ENCODE measurements at places on chromosomes 2 and 18.

DNA sequence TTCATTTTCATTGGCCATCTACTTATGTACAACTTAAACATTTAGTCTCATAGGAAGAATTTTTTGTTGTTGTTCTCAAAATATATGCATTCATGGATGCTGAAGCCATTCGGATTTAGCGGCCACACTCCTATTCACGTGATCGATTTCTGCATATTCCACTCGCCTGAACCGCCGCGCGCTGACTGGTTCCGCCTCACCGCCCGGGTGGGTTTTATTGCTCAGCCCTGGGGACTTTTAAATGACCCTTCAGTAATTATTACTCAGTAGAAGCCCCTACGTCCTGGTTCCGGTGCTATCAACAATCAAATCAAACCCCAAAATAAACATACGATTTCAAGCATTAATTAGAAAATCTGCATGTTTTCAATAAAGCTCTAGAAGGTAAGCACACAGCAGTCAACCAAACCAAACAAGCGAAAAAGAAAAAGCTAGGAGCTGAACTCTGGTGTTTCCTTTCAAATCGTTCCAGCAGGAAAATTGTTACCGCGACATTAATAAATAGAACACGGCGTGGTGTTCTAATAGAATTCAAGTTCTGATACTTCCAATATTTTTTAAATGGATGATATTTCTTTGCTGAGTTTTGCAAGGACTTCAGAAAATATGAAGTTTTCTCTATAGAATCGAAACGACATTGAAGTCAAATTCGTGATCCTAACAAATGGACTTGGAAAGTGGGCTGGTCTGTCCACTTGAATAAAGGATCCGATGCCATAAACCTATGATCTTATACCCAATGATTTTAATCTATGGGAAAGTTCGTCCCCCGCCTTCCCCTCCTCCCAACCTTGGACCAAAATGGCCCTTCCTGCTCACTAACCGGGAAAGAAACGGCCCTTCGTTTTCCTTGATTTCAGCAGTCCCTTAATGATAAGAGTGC, 9.3 kb downstream of the PAX3 start:
- DNase-seq = no peak

DNA sequence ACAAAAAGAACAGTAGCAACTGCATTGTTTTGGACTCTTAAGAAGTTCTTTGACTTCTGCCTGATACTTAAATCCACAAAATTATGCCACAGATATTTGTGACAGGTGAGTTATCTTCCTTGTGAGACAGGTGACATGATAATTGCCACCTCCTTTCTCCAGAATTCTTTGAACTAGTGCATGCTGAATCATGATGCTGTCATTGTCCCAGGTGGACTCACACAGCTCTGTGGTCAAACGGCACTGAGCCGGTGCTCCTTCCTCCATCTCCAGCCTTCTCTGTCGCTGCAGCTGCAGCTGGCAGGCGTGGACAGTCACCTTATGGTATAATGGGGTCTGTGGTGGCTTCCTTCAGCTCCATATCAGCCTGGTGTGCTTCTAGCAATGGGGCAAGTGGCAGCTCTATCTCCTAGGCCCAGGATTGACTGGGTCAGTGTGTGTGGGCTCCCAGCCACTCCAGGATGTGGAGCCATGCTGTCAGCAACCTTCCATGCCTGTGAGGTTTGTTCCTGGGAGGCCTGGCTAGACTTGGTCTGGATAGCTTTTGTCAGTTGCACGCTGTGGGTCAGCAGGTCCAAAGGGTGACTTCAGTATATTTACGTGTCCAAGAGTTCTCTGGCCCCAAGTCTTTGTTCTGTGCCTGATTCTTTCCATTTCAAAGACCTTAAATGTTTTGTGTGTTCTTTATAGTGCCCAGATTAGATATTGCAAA, 15.7 kb downstream of the ARMC9 start:
- DNase-seq = no peak

DNA sequence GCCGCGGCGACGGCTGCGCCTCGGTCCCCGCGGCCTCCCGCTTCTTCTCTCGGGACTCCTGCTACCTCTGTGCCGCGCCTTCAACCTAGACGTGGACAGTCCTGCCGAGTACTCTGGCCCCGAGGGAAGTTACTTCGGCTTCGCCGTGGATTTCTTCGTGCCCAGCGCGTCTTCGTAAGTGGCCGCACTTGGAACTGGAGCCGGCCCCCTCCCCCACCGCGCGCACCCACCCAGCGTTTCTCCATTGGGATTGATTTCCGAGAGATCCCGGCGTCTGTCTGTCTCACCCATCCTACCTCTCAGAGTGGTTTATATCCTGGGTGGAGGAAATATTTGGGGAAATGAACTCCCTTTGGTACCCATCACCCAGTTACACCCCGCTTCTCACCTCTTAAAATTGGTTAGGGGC, 498 bp downstream of the ITGAV start:
- DNase-seq = no peak

- DNase-seq = no peak
These were observed 8.0 kb downstream of the ZEB2 start for GRCh38 chr2:144511937-144512336.

GRCh38 chr2:190986221-190986953, 27.6 kb downstream of the STAT1 start:
- DNase-seq = no peak

DNA sequence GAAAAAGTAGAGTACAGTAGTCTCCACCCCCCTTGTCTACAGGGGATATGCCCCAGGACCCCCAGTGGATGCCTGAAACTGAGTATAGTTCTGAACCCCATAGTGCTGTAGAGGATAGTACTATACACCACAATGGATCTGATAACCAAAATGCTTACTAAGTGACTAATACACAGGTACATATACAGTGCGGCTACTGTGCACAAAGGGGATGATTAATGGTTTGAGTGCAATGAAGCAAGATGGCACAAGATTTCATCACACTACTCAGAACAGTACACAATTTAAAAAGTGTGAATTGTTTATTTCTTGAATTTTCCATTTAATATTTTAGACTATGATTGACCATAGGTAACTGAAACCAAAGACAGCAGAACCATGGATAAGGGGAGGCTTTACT, 446.9 kb upstream of the NRP2 start:
- DNase-seq = no peak

GRCh38 chr2:44348400-44348799, 12.9 kb downstream of the PREPL start:
- DNase-seq = no peak

- DNase-seq = no peak
These were observed 293.8 kb downstream of the PRKCE start for GRCh38 chr2:45945302-45945717.

DNA sequence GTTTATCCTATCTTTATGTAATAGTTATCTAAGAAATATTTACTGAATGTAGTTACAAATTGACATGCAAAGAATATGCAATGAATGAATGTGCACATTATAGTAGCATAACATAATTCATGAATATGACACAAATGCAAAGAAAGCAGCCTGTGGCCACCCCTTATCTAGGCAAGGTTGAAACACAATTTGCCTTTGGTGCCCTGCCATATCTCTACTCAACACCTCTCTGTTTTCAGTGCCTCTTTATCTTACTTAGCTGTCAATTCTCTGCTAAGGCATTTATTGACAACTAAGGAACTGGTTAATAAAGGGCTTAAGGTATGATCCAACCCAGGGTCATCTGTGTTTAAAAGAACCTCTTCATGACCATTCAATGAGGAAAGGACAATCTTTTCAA, 18.9 kb downstream of the REV1 start:
- DNase-seq = no peak

DNA sequence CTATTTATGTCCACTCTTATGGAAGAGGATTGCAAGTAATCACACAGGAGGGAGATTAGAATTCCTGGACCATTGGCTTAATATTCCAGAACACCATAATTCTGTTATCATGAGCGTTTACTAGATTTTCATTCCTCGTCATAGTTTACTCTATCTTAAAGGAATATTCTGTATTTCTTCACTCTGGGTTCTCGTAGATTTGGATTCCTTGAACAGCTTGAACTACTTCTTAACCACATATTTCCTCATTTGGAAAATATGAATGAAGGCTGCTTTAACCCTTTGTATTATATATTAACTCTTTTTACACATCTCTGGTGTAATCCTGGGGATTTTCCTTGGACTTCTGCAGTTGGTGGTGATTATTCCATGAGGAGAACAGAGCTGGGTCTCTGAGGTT, 46.3 kb upstream of the CCBE1 start:
- no peak for DNase-seq

DNA sequence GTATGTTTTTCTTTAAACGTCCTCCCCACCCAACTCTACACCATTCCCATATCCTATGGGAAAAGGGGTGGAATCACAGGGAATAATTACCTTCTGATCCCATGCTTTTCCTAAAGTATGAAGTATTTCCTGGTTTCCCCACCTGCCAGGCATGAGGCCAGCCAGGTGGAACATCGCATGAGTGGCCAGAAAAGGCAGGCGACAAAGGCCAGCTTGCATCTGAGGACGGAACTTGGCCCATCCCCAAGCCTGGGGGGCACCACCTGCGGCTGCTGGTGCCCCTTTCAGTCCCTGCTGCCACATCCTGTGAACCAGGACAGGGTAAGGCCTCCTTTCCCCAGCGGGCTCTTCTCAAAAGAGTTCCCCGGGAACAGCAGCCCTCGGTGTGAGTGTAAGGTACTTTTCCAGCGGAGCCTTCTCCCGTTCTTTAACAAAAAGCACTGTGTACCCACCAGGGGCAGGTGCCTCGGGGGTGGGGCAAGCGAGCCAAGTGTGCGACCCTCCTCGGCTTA, 1.2 kb upstream of the ERFE start:
- DNase-seq = no peak

GRCh38 chr2:232319803-232320442, 58.6 kb upstream of the ALPP start:
- DNase-seq = no peak

- DNase-seq = no peak
These were observed 118.9 kb upstream of the STON1 start for GRCh38 chr2:48411046-48411445.

GRCh38 chr18:79549638-79550000, 130.0 kb upstream of the CTDP1 start:
- no peak for DNase-seq

DNA sequence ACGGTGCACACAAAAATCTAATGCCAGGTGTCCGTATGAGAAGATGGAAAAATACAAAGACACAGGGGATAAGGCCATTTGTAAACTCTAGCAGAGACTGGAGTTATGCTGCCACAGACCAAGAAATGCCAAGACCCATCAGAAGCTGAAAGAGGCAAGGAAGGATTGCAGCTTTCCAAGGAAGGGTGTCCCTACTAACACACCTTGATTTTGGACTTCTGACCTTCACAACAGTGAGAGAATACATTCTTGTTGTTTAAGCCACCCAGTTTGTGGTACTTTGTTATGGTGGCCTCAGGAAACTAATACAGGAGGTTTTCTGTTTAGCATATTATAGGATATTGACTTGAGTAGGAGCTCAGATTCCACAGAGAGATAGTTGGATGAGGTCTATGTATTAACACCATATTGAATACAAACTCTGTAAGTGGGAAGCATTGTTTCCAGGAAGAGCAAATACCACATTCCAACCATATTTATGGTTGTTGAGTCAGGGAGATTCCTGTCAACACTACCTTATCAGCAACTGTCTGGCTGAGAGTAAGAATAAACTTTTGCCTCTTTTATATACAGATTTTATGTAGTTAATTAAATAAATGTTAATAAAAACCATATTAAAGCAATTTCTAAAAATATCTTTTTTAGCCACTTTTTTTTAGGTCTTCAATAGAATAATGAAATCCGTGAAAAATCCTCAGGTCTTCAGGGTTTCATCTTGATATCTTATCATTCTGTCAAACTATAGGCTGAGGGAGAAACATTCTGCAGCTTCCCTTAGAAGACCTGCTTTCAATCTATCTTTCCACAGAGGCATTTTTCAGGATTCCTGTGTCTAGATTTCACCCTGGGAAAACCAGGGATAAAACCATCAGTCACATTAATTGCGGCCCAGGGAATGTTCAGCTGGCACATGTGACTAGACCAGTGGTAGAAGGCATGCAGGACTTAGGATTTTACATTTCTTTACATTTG, 35.4 kb upstream of the HNMT start:
- DNase-seq = no peak

- DNase-seq = no peak
These were observed 168.3 kb upstream of the VRK2 start for GRCh38 chr2:57878171-57878865.

GRCh38 chr2:215535125-215535668, 99.3 kb upstream of the FN1 start:
- no peak for DNase-seq

DNA sequence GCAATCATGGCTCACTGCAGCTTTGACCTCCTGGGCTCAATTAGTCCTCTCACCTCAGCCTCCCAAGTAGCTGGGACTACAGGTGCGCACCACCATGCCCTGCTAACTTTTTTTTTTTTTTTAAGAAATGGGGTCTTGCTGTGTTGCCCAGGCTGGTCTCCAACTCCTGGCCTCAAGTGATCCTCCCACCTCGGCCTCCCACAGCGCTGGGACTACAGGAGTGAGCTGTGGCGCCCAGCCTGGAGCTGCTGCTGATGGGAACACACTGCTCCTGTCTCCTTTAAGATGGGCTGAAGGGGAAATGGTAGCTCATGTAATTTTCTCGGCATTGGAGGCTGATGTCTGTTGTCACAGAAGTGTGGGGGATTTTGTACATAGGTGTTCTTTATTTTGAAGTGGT, 34.9 kb upstream of the ADNP2 start:
- DNase-seq = no peak

DNA sequence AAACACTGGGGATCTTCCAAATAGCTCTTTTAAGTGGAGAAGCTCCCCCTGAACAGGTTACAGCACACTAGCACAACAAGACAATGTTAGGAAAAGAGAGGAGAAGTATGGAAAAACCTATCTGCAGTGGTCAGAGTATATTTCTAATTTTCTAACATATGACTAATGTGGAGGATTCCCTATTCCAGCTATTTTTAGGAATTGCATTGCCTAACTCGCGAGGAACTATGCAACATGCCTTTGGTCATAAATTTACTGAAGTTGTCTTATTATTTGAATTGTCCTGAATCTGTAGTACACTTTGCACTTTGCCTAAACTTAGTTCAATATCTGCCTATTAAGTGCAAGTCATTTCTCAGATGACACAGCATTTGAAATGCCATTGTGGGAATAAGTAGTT, 381.4 kb downstream of the CCDC85A start:
- no peak for DNase-seq

GRCh38 chr18:78975699-78976335, 3.8 kb upstream of the SALL3 start:
- no peak for DNase-seq

GRCh38 chr2:30790879-30791278, 16.4 kb downstream of the CAPN13 start:
- no peak for DNase-seq

DNA sequence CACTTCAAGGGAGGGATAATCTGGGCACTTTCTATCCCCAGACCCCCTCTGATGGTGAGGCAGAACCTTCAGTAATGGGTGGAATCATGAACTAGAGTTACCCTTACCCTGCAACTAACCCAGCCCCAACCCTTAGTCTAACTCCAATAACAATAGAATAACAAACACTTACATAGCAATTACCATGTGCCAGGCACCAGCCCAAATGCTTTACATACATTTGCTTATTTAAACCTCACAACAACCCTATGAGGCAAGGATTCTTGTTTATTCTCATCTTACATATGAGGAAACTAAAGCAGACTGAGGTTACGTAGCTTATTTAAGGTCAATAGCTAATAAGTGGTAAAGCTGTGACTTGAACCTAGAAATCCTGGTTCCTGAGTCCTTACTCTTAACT, 132.8 kb downstream of the CYP26B1 start:
- DNase-seq = no peak

GRCh38 chr2:166449439-166449838, 44.6 kb downstream of the SCN7A start:
- DNase-seq = no peak
